ENCODE measurements at places on chromosomes 13 and 19.

DNA sequence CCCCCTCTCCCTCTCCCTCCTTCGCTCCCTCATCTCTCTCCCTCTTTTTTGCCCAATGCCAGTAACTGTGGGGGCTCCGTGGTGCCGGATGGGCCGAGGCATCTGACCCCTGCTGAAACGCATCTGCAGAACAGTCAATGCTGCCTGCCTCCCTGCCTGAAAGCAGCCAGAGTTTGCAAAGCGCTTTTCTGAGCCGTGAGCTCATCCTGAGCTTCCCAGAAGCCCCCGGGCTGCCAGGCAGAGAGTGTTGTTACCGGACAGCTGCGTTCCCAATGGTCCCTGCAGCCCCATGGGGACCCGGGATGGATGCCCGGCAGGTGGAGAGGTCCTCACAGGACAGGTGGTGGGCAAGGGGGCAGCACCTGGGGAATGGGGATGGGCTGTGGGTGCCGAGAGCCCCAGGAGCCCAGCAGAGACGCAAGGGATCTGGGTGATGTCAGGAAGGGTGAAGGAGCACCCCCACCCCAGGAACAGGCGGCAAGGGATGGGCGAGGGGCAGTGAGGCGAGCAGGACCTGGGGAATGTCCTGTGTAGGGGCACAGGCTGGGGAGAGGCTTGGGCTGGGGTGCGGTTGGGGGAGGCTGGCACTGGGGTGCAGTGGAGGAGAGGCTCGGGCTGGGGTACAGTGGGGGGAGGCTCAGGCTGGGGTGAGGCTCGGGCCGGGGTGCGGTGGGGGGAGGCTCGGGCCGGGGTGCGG, 33.0 kb downstream of the GPX4 start:
- DNase-seq: no peak

DNA sequence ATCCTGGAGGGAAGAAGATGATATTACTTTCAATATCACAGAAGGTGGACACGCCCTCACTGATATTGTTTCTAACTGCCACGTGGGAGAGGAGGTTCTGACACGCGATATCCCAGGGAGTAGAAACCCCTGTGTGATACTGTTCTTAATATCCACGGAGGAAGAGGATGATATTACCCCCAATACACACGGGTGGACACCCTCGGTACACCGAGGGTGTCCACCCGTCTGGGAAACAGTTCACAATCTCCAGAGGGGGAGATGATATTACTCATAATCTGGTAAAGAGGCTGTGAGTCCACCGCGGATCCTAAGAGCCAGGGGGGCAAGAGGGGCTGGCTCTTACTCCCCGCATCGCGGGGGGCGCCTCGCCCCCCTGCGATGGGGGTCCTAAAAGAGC, 29.7 kb upstream of the RGCC start:
- DNase-seq: no peak

DNA sequence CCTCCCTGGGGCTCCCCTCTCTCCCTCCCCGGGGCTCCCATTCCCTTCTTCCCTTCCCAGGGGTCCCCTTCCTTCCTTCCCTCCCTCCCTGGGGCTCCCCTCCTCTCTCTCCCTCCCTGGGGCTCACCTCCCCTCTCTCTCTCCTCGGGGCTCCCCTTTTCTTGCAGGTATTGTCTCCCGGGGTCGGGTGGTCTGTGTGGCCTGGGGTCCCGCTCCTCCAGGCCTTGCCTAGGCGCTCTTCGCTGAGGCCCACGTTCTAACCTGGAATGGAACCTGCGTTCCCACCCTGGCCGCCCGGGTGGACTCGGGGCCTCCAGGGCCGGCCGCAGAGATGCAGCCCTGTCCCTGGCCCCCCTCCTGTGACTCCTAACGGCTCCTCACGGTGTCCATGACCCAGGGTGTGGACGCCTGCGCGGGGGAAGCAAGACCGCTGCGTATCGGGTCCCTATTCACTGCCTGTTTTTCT, 940 bp upstream of the DCUN1D2 start:
- DNase-seq: no peak

- peak; percentile 3 for DNase-seq
Observed at GRCh38 chr13:31896427-31896826, 135.1 kb upstream of the FRY start.

DNA sequence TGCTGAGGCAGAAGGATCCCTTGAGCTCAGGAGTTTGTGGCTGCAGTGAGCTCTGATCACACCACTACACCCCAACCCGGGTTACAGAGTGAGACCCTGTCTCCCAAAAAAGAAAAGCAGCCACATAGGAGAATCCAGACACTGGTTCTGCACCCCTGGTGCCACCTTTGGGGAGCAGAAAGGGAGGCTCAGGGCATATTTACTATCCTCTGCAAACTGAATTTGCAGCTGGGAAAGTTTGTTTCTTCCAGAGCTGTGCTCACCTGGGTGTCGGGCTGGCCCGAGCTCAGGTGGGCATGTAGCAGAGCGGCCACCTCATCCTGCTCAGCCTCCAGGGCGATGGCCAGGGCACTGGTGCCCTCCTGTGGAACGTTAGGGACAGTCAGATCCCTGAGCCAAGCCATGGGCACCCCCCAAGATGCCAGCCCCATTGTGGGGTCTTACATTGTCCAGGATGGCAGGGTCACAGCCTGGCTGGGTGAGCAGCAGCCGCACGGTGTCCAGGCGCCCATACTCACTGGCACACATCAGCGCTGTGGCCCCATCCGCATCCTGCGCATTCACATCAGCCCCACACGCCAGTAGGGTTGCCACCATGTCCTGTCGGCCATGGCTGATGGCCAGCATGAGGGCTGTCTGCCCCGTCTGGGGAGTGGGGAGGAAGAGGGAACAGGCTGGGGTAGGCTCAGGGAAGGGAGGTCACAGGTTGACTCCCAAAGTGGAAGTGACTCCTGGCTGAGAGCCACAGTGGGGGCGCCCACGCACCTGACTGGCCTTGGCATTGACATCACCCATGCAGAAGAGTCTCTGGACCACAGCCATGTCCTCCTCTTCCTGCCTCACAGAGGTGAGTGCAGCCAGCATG, 3.1 kb downstream of the RPS28 start:
- DNase-seq: no peak

GRCh38 chr13:114311387-114311786, 2.9 kb upstream of the CHAMP1 start:
- no peak for DNase-seq

GRCh38 chr19:51166846-51167490, 24.9 kb downstream of the SIGLEC7 start:
- DNase-seq: no peak

GRCh38 chr19:42191855-42192254, 25.6 kb downstream of the DEDD2 start:
- peak; percentile 76 for DNase-seq
